Effector CD4-positive, alpha-beta T cell (primary cell): ENCODE measurements at places on chromosomes 7 and 10.

GRCh38 chr7:112453505-112454171, 3.4 kb downstream of the IFRD1 start:
- DNase-seq: no peak

DNA sequence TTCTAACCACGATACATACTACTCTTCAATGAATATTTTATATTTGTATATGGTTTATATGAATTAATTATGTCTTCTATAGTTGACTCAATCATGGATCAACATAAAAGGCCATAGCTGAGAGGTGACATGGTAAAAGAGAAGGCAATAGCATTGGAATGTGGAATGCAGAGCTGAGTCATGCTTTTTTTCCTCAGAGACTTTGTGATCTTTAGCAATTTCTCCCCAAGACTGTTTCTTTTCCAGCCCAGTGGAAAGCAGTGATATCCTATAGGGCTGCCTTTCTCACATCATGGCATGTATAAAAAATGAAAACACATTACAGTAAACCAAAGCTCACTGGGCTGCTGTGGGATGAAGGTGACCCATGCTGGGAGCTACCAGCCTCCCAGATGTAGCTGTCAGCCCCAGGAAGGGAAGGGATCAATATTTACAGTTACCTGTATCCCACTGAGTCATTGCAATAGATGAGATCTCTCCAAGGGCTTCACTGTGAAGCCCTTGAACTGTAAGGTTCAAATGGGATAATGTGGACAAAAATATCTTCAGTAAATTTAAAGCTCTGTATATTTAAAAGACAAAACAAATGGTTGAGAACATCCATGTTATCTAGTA, 30.2 kb downstream of the SLC39A12 start:
- no peak for DNase-seq

GRCh38 chr7:2420216-2420933, 17.0 kb downstream of the CHST12 start:
- DNase-seq: no peak

- no peak for DNase-seq
Measured at GRCh38 chr10:90818736-90819135, 39.1 kb downstream of the HTR7 start.

GRCh38 chr10:90589825-90590224, 268.0 kb downstream of the HTR7 start:
- DNase-seq: no peak
